ENCODE measurements at places on chromosomes 7 and 10.

- no peak for DNase-seq
These were observed 39.1 kb upstream of the ZNF273 start for GRCh38 chr7:64863969-64864368.

- DNase-seq: no peak
These were observed 27.8 kb downstream of the COA1 start for GRCh38 chr7:43701500-43701854.

DNA sequence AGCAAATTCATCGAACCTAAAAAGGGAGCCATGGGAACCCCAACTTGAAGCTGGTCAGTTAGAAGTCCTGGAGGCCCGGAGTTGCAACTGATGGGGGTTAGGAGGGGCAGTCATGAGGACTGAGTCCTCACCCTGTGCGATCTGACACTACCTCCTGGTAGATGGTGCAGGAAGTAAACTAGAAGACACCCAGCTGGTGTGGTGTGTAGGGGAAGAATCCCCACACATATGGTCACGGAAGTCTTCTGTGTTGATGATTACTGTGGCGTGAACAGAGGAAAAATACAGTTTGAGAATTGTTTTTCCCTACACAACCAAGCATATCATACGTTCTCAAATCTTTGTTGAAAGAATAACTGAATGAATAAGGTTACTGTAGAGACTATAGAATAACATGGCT is 164.6 kb upstream of the KCTD7 start:
- no peak for DNase-seq

GRCh38 chr7:137935884-137936508 is 65.9 kb downstream of the CREB3L2 start:
- no peak for DNase-seq

DNA sequence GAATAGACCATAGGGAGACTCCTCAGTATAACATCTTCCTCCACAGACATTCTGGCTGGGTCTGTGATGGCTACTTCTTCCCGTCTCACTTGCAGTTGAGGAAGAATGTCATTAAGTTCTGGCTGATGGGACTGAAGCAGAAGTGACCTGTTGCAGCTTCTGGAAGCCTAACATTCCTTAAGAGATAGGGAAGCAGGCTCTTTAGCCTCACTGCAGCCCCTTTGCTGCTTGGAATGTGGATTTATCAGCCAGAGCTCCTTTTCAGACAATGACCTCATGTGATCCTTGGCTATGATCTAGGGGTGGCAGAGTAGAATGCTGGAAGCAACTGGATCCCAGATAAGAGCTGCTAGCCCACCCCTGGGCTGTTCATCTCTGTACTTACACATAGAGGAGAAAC is 142.5 kb downstream of the RNF216 start:
- DNase-seq: no peak

GRCh38 chr10:30773501-30773900 is 143.9 kb upstream of the LYZL2 start:
- DNase-seq: no peak

DNA sequence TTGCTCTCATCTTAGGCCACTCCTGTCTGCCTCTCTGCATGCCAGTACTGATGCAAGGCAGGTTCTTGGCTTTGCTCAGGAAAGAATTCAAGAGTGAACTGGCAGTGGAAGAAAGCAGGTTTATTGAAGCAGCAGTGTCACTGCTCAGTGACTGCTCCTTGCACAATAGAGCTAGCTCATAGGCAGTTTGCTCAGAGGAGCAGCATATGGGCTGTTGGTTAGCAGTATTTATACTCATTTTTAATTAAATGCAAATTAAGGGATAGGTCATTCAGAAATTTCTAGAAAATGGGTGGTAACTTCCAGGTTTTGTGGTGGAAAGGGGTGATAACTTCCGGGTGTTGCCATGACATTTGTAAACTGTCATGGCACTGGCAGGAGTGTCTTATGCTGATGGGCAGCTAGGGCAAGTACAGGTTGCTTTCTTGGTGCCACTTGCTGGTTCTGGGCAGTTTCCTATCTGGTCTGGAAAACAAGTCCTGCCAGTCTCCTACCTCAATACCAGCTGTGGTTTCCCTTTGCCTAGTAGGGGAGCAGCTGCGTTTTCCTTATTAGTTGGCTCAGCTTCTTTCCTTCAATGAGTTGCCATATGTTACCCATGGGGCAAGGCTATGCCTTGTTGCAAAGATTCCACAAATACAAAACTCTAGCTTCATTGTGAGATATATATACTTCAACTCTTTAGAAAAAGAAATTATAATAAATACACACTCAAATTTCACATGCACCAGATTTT is 64.8 kb upstream of the CALD1 start:
- DNase-seq: no peak

- no peak for DNase-seq
These were observed 158.8 kb upstream of the TAC1 start for GRCh38 chr7:97573065-97573464.

Data from NCI-H1105 (cell line).